Choroid plexus epithelial cell (primary cell): ENCODE measurements at places on chromosomes 5 and 9.
A peak's percentile ranks its signal among the peaks of the same experiment; 100 is the strongest.

- DNase-seq = no peak
Measured at GRCh38 chr5:147642666-147643065, 132.8 kb upstream of the DPYSL3 start.

DNA sequence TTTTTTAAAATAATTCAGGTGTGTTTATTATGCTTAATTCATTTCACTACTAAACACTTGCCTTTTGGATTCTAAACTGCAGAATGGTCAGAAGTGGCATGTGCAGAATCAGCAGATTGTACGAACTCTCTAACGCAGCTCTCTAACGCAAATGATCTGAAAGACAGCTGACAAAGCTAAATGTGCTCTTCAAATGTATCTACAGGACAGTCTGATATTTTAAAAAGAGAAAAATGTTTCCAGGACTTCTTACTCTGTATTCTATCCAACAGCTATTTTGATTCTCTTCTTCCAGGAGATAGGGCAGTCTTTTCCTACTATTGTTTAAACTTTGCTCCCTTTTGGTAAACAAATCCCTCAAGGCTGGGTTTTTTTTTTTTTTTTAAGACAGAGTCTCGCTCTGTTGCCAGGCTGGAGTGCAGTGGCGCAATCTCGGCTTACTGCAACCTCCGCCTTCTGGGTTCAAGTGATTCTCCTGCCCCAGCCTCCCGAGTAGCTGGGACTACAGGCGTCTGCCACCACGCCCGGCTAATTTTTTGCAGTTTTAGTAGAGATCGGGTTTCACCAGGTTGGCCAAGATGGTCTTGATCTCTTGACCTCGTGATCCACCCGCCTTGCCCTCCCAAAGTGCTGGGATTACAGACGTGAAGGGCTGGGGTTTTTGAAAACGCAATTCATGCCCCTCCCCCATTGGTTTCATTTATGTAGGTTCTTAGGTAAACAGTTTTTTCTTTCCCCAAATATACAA, 1.2 kb downstream of the NMRK1 start:
- DNase-seq = no peak

GRCh38 chr9:115359017-115359780, 241.2 kb upstream of the TNC start:
- no peak for DNase-seq

- no peak for DNase-seq
Measured at GRCh38 chr9:114433086-114433485, 45.3 kb upstream of the AKNA start.

- no peak for DNase-seq
Measured at GRCh38 chr9:131917009-131917408, 162.7 kb downstream of the MED27 start.

- DNase-seq = peak; percentile 41
Measured at GRCh38 chr5:68661237-68661636, 432.6 kb upstream of the SLC30A5 start.

GRCh38 chr9:137978262-137978714, 100.7 kb downstream of the CACNA1B start:
- no peak for DNase-seq

GRCh38 chr5:124453221-124454051, 293.0 kb downstream of the ZNF608 start:
- peak; percentile 73 for DNase-seq

- DNase-seq = no peak
Measured at GRCh38 chr5:143826951-143827444, 15.0 kb downstream of the HMHB1 start.

DNA sequence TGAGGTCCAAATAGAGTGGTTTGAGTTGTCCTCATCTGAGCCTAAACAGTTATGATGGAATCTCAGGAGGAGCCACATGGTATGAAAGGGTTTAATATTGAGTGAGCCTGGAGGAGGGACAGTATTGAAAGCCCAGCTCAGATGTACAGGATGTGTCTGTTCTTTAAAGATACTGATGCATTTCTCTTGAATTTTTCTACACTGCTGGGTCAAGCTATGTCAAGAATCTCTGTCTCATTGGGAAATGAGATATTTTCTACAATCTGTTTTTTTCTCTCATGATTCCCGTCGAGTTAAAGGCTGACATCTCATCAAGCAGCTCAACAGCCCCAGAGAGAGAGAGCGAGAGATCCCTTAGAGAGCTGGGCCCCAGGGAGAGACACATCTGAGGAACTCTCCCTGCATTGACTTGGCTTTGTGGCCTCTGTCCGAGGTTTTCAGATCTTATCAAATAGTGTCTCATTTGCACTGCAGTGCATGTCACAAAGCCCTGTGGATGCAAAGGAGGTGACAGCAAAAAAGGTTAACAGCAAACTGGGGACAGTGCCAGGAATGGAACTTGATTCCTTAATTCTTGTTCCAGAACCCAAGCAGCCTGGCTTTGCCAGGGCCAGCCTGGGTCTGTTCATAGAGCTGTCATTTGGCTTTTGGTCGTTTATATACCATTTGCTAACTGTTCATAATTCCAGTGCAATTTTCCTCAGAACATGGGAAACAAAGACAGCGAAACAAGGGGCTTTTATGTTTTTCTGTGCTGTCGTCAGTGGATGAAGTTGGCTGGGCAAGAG, 19.0 kb upstream of the ACTBL2 start:
- DNase-seq = peak; percentile 75

GRCh38 chr5:61280761-61281427, 51.2 kb upstream of the ZSWIM6 start:
- DNase-seq = no peak

- DNase-seq = no peak
Measured at GRCh38 chr9:130303613-130304055, 38.1 kb downstream of the HMCN2 start.

DNA sequence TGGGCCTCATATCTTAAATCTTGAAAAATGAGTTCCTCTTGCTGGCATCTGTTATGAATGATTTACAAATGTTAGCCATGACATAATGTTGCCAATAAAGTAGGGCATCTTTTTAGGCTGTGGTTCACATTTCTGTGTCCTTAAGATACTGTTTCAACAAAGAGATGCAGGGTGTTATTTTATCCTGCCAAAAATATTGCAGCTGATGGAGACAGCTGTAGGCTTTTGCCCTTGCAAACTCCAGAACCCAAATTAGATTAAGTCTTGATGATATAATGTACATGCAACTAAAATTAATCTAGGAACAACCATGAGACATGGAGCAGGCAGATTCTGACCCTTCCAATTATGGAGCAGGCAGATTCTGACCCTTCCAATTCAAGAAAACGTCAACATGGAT, 228.2 kb upstream of the GRIN3A start:
- no peak for DNase-seq
